ENCODE measurements at places on chromosomes 11 and 22.

- DNase-seq, result no peak
These were observed 1.9 kb upstream of the PEX26 start for GRCh38 chr22:18075720-18076497.

GRCh38 chr11:8956860-8957259 lies 7.4 kb downstream of the TMEM9B start:
- no peak for DNase-seq

GRCh38 chr11:120044011-120044675 lies 93.8 kb downstream of the TRIM29 start:
- no peak for DNase-seq

DNA sequence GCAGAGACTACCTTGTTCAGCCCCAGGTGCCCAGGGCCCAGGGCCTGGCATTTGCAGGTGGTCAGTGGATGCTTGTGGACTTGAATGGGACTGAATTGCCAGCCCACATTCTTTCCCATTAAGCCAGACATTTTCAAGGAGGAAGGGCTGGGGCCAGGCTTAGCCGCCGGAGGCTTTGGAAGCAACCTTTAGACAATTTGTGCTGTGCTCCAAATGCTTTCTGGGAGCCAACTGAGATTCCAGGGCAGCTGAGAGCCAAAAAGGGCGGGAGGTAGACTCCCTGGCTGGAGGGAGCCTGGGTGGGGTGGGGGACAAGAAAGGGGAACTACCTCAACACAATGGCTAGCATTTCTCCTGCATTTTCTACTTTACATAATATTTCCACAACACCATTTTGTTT lies 54.8 kb upstream of the TIMP3 start:
- no peak for DNase-seq

GRCh38 chr11:115545581-115546210 lies 41.5 kb upstream of the CADM1 start:
- no peak for DNase-seq

DNA sequence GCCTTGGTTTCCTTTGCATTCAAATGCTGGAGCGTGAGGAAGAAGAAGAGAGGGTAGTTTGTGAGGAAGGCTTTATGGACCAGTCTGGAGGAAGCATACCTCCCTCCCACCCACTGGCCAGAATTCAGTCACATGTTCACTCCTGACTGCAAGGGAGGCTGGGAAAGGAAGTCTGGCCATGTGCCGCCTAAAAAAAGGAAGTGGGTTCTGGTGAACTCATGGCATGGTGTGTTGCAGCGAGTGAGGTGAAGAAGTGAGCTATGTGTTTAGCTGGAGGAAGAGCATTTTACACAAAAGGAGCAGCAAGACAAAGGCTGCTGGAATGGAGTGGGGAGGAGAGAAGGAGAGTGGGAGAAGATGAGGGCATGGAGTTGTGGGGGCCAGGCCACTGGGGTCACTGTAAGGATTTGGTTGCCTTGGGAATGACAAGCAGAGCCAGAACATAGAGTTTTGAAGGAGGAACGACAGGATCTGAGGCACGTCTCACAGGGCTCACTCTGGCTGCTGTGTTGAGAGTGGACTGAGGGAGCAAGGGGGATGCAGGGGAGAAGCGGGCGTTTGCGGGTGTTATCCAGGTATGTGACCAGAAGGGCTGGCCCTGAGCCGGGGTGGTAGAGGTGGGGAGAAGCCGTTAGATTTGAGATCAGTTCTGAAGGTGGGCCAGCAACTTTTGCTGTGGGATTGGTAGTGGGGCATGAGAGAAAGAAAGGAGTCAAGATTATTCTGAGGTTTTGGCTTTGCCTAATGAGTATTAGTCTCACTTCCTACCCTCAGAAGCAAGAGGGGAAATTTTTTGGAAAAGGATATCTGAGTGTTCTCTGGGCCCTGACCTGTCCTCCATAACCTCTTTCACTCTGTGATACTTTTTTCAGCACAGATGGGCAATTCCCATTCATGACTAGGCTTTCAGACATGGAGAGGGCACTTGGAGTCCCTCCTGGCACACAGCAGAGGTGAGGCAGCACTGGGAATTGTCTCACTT lies 26.4 kb downstream of the BMAL1 start:
- no peak for DNase-seq

GRCh38 chr11:117851106-117851505 lies 25.4 kb downstream of the FXYD6 start:
- DNase-seq, result no peak

DNA sequence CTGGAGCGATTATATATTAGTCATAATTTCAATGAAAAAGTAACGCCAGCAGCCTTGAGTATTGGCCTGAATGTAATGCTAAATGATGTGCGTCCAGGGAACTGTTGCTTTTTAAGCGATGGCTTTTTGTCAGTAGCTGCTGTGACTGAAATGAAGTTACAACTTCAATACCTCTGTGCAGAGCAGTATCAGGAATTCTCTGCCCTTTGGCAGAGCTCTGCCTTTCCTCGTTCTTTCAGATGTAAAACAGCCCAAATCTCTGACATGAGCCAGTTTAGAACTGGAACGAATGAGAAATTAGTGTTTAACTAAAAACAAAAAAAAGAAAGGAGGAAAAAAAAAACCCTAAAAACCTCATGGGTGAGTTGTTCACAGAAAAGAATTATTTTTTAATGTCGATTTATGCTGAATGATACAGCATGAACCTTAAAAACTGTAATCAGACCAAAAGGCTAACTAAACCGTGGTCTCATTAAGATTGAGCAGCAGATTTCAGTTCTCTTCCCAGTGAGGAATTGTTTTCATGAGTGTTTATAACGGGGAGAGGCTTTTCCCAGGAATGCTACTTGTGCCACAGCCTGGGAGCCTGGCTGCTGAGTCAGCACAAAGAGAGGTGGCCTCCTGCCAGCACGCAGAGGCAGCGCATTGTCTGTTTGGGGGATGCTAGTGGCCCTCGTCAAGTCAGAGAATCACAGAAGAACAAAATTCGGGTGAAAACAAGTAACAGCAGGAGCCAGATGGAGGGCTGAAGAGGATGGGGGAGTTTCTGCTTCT lies 146.2 kb upstream of the RASSF10 start:
- DNase-seq, result no peak

DNA sequence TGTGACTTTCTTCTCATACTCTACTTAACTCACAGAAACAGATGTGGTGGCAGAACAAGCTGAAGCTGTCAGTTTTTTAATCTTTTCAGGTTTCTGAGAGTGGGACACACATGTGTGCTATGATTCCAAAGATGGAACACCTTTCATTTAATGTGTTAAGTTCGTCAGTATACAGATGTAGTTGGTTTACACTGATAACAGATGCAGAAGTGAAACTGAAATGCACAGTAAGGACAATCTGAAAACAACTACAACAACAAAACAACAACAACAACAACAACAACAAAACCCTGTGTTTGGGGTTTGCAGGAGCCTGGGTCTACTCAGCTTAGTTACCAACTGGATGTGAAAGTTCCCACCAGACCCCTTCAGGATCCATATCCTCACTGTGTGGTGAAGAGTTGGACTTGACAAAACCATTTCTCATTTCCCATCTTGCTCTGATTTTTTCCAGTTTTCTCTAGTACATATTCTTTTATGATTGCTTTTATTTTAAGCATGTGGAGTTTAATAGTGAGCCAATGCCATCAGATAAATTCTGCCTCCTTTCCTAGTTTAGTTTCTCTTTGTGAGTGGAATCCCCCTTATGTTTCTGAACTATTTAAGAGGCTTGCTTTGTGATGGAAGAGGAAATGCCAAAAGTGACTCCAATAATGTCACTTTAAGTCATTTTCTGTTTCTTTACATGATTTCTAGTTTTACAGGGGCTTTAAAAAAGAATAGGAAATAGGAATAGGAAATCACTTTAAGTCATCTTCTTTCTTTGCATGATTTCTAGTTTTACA lies 47.8 kb downstream of the ARHGAP42 start:
- DNase-seq, result no peak

GRCh38 chr11:128492903-128493569 lies 94.3 kb downstream of the ETS1 start:
- DNase-seq, result no peak

DNA sequence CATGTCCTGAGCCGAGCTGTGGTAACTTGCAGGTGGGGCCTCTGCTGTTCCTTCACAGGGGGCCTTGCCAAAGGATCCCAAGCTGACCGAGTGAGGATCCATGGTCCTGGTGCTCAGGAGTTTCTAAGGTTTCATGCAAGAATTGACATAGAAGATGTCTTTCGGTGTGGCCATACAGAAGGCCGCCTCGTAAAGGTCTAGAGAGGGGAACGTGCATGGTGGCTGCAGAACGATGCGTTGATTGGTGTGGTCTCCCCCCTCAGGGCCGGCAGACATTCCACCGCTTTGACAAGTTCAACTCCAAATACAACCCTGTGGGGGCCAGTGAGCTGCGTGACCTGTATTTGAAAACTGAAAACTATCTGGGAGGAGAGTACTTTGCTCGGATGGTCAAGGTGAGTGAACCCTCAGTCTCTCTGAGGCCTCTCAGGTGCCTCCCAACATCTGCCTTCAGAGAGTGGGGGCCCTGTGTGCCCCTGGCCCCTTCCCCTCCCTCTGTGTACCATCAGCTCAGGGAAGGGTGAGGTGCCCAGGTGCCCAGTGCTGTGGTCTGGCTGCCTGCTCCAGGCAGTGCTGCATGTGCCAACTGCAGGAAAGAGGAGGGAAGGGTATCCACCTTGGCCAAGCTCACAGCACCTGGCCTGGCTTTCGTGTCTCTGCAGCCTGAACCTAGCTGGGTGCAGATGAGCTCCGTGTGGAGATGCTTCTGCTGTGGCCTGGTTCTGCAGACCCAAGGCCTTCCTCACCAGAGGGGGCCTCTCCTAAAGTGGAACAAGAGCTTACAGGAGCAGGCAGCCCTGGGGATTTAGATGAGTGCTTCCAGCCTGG lies 39.8 kb downstream of the AMPD3 start:
- no peak for DNase-seq

DNA sequence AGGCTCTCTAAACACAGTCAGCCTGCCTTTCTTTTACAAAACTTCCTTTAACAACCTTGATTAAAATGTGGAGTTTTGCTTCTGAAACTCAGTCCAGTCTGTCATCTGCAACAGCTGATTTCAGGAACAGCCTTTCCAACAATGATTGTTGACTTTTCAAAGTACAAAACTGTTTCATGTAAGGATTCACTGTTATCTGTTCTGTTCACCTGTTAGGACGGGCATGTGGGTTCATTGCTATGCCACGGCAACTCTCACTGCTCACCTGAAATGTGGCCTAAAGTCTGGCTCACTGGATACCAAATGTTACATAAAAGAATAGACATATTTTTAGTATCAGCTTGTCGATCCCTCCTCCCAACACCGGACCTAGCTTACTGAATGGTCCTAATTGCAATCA lies 242.8 kb downstream of the LUZP2 start:
- DNase-seq, result no peak

DNA sequence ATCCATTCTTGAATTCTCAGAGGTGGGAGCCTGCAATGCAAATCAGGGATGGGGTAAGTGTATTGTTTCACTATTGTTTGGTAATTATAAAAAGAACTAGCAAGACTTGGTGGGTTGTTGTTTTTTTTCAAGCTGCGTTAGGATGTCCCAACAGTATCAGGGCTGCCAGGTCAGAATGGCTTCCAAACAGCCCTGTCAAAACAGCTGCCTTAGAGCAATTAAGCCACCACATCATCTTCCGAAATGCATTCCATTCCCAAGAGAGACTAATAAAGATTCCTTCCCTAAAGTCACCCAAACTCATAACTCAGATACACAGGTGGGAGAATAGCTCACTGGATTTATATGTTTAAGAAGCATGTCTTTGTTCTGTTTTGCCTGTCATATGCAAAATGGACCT lies 23.5 kb downstream of the BBOX1 start:
- no peak for DNase-seq

- no peak for DNase-seq
These were observed 53.4 kb downstream of the KCNJ1 start for GRCh38 chr11:128813729-128814128.

DNA sequence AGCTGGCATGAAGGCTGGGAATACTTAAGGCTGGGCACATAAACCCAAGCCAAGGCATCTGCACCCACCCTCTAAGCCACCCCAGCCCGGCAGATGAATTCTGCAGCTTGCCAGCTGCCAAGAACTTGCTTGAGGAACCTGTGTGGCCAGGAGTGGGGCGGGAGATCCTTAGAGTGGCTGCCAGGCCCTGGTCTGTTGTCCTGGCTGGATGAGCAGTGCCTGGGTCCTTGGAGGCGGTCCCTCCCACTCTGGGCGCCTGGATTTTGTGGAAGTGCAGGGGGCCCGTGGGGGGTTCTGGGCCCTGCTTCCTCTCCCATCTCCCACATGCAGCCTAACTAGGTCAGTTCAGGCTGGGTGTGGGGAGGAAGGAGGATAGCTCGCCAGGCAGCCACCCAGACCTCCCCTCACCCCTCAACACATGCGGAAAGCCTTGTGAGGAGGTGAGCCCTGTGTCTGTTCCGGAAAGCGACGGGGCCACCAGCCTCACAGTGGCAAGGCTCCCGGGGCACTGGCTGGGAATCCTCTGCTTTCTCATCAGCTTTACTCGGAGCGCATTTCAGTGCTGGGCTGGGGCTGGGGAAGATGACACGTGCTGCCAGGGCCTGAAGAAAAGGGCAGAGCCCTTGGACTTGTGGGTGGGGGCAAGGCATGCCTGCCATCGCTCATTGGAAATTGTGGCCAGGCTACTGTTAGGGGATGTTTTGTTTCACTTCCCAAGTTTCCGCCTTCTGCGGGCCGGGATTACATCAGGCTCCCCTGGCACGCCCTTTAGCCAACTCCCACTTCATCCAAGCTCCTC lies 8.4 kb downstream of the DAGLA start:
- DNase-seq, result no peak

DNA sequence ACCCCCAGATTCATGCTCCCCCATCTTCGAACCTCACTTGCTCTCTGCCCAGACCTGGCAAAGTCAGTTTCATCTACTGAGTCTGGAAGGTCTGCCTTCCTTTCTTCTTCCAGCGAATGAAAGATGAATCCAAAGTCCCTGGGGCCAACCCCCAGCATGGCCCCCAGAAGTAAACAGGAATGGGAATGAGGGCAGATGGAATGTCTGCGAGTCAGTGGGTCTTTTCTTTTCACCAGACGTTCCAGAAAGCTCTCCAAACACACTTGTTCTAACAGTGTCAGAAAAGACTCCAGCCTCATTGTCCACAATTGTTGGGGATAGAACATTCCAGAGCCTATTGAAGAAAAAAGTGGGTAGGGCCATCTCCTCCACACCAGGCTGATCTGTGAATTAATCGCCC lies 28.6 kb downstream of the RIBC2 start:
- no peak for DNase-seq

GRCh38 chr11:45917286-45917622 lies 423 bp downstream of the PEX16 start:
- DNase-seq, result no peak

GRCh38 chr11:75574698-75575602 lies 12.9 kb downstream of the SERPINH1 start:
- DNase-seq, result no peak

- DNase-seq, result no peak
These were observed 72.8 kb upstream of the PICALM start for GRCh38 chr11:86141727-86142126.

DNA sequence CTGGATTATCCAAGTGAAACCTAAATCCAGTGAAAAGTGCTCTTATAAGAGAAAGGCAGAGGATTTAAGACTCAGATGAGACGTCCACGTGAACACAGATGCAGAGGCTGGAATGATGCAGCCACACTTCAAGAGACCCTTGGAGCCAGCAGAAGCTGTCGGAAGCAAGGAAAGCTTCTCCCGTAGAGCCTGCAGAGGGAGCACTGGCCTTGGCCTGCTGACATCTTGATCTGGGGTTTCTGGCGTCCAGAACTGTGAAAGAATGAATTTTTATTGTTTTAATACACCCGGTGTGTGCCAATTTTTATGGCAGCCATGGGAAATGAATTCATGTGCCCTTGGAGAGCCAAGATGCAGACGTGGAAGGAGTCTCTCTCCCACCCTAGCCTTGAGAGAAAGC lies 407.0 kb upstream of the B3GAT1 start:
- DNase-seq, result no peak

GRCh38 chr11:106160494-106160893 lies 83.0 kb downstream of the AASDHPPT start:
- no peak for DNase-seq
